Activated naive CD8-positive, alpha-beta T cell treated with anti-CD3 and anti-CD28 coated beads, Interleukin-2, amount 10 ng/mL, durations not matched to agents 7 days and 5 days (primary cell): ENCODE measurements at places on chromosomes 6 and 20. TPM values are rescaled to one million over a fixed set of nuclear protein-coding genes. Genes with fewer than 3 reads are reported as not detected.

DNA sequence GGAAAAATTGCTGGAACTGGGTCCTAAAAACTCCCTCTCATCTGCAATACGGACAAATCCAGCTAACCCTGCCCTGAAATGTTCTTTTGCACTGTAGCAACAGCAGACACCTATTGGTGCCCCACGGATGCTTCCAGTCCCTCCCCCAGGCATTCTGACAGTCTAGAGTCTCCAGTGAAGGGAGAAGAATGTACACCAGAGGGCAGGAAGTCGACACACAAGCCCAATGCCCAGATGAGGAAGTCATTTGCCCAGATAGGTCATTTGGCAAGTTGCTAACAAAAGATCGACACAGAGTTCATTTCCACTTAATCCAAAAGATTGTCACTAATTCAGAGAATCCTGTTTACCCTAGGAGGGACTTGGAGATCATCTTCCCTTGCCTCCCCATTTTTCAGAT lies 293.0 kb upstream of the PRDM1 start:
- peaks cover 6% of the 10 kb centered on the region for H3K27me3 ChIP-seq
- H3K36me3 ChIP-seq, result no peaks in the 10 kb centered on the region
- H3K4me3 ChIP-seq, result no peak overlapping the region

TMEM217 gene
- 2.0 TPM for total RNA-seq

DNA sequence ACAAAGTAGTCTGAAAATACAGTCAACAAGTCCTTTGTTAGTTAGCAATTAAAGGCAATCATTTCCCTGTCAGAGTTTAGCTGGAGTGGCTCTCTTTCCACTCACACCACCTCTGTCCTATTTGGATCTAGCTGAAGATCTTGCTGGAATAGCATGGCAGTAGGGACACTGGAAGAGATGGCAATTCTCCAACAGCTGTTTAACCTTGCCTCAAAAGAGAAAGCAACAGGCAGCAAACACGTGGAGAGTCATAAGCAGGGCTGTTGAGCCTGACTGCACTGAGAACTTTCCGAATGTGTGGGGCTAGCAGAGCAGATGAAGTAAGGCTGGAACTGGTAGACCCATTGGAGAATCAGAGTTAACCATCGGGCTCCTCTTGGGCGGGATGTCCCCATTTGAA lies 38.0 kb upstream of the PRSS35 start:
- no peak overlapping the region for H3K4me3 ChIP-seq
- DNase-seq, result no peak
- no peaks in the 10 kb centered on the region for H3K36me3 ChIP-seq
- H3K4me1 ChIP-seq, result no peaks in the 10 kb centered on the region

PAK5 gene
- total RNA-seq, result not detected

DNA sequence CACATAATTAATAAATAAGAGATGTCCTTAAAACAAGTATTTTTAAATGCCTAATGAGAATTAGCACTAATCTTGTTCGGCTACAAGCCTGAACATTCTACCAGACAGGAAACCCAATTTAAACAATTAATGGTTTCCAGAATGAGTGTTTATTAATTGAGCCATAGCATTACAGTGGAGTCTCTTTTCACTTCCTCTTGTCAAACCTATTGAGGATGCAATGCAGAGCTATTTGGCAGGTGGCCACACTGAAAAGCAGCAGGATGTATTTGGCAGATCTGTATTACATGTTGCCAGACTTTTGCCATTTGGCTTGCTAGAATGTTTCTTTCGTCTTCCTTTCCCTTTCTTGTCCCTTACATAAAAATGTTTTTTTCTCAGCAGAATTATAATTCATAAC lies 475.2 kb upstream of the MARCKS start:
- no peaks in the 10 kb centered on the region for H3K36me3 ChIP-seq
- no peaks in the 10 kb centered on the region for H3K27me3 ChIP-seq
- H3K27ac ChIP-seq, result no peak overlapping the region
- H3K4me1 ChIP-seq, result no peaks in the 10 kb centered on the region

GRCh38 chr20:35662551-35662950 lies 2.1 kb downstream of the CPNE1 start:
- peak overlapping the region; percentile 99 for H3K27ac ChIP-seq
- H3K4me3 ChIP-seq, result peak overlapping the region; percentile 79
- peaks cover 21% of the 10 kb centered on the region for H3K36me3 ChIP-seq
- H3K4me1 ChIP-seq, result peaks cover 42% of the 10 kb centered on the region
- H3K27me3 ChIP-seq, result no peaks in the 10 kb centered on the region

COL20A1 gene
- not detected for total RNA-seq

DNA sequence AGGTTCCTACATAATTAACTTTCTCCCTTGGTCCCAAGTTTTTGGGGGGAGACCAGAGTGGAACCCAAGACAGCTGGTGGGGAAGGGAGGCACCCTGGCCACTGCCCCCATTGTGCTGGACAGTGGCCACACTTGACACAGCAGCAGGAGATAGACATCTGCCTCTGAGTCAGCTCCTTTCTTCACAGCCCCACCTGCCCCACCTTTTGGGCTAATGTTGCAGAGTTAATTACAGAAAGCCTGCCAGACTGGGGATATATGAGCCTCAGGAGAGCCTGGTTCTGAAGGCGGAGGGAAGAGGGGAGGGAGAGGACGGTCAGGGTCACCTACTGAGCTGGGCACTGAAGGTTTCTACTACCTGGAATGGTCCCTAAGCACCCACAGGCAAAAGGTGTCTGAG lies 50.6 kb downstream of the MAFB start:
- no peak overlapping the region for H3K4me3 ChIP-seq
- no peak for DNase-seq
- H3K27ac ChIP-seq, result no peak overlapping the region
- no peaks in the 10 kb centered on the region for H3K4me1 ChIP-seq
- no peaks in the 10 kb centered on the region for H3K27me3 ChIP-seq
- H3K36me3 ChIP-seq, result no peaks in the 10 kb centered on the region

ASIP gene
- total RNA-seq, result not detected

DNA sequence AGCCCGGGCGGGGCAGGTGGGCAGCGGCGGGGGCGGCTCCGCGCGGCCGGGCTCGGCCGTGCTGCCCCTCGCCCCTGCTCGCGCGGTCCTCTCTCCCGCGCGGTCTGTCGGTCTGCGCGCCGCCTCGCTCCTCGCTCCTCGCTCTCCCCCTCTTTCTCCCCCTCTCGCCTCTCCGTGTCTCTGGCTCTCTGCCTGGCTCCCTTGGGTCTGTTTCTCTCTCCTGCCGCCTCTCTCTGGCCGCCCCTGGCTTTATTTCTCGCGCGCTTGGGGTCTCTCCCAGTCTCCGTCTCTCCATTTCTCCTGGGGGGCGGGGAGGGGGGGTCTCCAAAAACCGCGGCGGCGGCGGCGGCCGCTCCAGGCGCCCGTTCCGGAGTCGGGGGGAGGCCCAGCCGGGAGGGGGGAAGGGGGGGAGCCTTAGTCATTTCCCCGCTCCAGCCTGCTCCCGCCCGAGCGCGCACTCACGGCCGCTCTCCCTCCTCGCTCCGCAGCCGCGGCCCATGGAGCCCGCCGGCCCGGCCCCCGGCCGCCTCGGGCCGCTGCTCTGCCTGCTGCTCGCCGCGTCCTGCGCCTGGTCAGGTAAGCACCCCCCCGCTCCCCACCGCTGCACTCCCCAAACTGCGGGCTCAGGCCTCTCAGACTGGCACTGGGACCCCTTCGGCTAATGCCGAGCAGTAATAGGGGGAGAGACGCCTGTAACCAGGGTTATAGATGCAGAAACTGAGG lies at the start of gene SIRPA:
SIRPA (plus strand) TSS at position 457 of the 723 bp plus-strand sequence; CDS start at position 498, 41 bp downstream.
- H3K27me3 ChIP-seq, result peaks cover 56% of the 10 kb centered on the region
- H3K4me3 ChIP-seq, result peak within 1 kb of the TSS; percentile 66
- peaks cover 2% of the 10 kb centered on the region for H3K4me1 ChIP-seq
- H3K27ac ChIP-seq, result no peak within 1 kb of the TSS
- DNase-seq, result no peak
- H3K36me3 ChIP-seq, result no peaks in the 10 kb centered on the region

DNA sequence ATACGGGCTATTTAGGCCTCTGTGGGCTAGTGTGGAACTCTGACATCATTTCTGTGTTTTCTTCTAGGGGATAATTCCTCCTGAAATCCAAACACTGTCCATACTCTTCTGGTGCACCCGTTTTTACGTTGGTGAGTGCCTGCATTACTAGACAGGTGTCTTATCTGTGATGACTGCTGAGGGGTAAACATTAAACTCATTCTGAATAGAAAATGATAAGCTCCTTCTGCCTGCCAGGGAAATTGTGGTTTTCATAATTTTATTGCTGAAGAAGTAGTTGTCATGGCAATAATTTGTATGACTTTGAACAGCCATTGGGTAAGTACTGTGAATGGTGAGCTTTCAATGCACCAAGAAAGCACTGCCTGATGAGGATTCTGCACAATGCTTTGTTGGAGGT lies 705.6 kb downstream of the UTRN start:
- no peaks in the 10 kb centered on the region for H3K36me3 ChIP-seq
- H3K4me1 ChIP-seq, result no peaks in the 10 kb centered on the region
- no peak overlapping the region for H3K27ac ChIP-seq
- H3K4me3 ChIP-seq, result no peak overlapping the region
- peaks cover 23% of the 10 kb centered on the region for H3K27me3 ChIP-seq

DNA sequence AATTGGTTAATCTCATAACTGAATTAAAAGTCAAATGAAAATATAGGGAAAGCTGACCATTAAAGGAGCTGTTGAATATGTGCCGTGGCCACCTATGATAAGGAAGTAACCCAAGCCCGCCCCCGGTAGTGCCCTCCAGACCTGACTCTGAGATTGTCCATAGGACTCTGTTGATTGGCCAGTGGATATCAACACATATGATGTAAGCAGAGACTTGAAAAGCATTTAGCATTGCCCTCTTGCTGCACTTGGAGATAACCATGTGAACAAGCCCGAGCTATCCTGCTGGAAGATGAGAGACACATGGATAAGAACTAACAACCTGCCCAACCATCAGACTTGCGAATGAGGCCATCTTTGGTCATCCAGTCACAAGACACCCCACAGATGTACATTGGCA lies 83.2 kb downstream of the LINC00237 start:
- DNase-seq, result no peak
- H3K36me3 ChIP-seq, result no peaks in the 10 kb centered on the region
- no peak overlapping the region for H3K27ac ChIP-seq
- peaks cover 37% of the 10 kb centered on the region for H3K27me3 ChIP-seq
- H3K4me1 ChIP-seq, result no peaks in the 10 kb centered on the region

DNA sequence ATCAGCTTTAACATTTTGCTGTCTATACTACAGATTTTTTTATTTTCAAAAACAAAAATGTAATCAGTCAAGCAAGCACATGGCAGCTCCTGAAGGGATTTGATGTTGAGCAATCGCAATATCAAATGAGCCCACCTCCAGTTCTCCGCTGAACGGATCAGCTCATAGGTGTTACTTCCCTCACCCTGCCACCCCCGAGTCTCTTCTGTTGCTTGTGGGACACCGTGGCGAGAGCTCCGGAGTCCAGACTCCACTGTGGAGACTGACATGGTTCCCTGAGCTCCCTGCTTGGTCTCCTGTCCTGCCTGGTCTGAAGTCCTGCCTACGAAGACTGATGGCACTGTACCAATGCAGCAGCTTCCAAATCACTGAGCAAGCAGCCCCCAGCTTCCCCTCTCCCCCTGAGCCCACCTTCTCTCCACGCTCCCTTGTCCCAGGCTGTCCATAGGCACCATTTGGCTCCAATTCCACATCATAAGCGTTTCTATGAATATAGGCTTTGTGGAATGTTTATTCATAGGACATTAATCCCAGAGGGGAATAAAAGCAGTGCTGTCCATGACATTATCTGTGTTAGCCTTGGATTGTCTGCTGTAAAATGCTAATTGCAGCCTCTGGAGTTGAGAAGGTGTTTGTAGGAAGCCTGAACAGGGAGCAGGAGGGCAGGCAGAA lies 162.2 kb downstream of the LY86 start:
- DNase-seq, result no peak
- H3K4me1 ChIP-seq, result peaks cover 14% of the 10 kb centered on the region
- H3K4me3 ChIP-seq, result no peak overlapping the region
- peaks cover 11% of the 10 kb centered on the region for H3K27me3 ChIP-seq

- H3K36me3 ChIP-seq, result peaks cover 28% of the 10 kb centered on the region
- peaks cover 55% of the 10 kb centered on the region for H3K4me1 ChIP-seq
- DNase-seq, result no peak
- peak overlapping the region; percentile 76 for H3K4me3 ChIP-seq
- peak overlapping the region; percentile 70 for H3K27ac ChIP-seq
Observed at GRCh38 chr6:31559958-31560696, 12.0 kb upstream of the LTA start.

GRCh38 chr20:58064411-58065010 lies 163.9 kb downstream of the ANKRD60 start:
- H3K27ac ChIP-seq, result no peak overlapping the region
- no peaks in the 10 kb centered on the region for H3K36me3 ChIP-seq
- H3K4me1 ChIP-seq, result no peaks in the 10 kb centered on the region

DNA sequence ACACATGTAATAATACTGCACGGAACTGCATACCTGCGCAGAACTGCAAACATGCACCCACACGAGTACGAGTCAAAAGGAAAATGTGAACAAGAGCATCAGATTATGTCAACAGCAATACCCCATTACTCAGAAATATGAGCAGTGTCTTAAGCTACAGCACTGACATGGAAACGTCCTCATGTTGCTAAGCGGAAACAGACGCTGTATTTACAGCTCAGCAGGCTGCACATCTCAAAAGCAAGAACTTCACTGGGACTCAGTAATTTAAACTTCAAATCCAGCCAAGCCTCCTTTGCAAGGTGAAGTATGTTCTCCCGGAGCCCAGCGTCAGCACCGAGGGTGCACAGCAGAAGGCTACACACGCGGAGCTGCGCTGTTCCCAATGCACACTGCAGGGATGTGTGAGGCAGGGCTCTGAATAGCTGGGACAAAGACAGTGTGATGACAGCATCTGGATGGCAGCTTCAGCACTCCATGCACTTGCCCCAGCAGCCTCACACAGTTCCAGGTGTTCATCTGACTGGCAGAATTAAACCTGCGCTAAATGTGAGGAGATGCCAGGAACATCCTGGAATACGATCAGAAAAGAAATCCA lies 202.8 kb downstream of the WDR27 start:
- H3K27me3 ChIP-seq, result peaks cover 6% of the 10 kb centered on the region
- no peaks in the 10 kb centered on the region for H3K4me1 ChIP-seq
- H3K36me3 ChIP-seq, result no peaks in the 10 kb centered on the region
- no peak for DNase-seq

C4B gene
- 5.7 TPM for total RNA-seq

PSMA7 gene
- total RNA-seq, result 219 TPM

GRCh38 chr20:21505161-21505809 lies 8.6 kb downstream of the NKX2-2 start:
- H3K4me1 ChIP-seq, result peaks cover 29% of the 10 kb centered on the region
- no peak overlapping the region for H3K27ac ChIP-seq
- H3K36me3 ChIP-seq, result no peaks in the 10 kb centered on the region
- peaks cover 47% of the 10 kb centered on the region for H3K27me3 ChIP-seq

SYNDIG1 gene
- total RNA-seq, result not detected

GTPBP2 gene
- 115 TPM for total RNA-seq
